ENCODE measurements at places on chromosomes 7 and 10. TPM values are rescaled to one million over a fixed set of nuclear protein-coding genes. Genes with fewer than 3 reads are reported as not detected.
A peak's percentile ranks its signal among the peaks of the same experiment; 100 is the strongest.

- no peak for DNase-seq
Observed at GRCh38 chr7:131040467-131040932, 287.2 kb upstream of the MKLN1 start.

GRCh38 chr10:86083664-86084175 lies 282.9 kb downstream of the GRID1 start:
- no peak for DNase-seq

Gene BAMBI
- 8.7 TPM for total RNA-seq

DNA sequence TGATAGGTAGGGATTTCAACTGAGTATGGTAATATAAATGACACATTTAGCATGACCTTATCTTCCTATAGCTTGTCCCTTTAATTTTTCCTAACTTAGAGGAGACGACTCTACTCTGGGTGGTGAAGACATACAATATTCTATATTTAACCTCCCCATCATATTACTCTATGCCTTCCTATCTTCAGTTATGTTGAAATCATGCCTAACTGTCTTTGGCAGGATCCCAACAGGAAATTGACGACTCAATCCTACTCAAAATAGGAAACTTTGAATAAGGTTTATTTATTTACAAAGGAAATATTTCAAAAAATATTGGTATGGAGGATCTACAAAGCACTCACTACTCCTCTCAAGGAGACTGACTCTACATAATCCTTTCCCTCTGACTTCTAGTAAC lies 24.1 kb upstream of the SEMA3A start:
- DNase-seq = no peak

DNA sequence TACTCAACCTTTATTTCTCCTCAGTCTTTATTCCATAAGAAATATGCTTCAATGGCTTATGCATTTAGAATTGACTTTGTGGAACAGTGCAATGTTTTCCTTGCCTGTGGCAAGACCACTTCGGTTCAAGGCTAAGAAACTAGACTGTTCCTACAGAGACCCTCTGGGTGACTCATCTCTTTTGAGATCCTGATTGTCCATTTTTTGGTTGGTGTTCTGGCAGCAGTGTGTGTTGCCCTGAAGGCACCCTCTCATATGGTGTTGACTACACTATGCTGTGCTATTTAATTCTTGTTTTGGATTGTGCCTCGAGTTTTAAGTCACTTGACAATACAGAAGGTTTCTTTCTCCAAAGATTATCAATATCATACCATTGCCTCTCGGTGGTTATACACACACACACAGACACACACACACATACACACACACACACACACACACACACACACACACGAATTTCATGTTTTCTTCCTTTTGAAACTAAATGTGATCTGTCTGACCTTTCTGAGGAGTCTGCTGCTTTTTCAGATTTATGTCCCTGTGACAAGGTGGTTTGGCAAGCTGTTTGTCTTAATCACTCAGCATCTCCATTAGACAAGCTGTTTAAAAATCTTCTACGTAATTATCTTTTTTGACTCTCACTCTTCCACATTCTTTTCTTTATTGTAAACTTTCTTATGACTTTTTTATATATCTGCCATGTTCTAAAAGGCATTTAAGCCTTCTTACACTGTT lies 187.2 kb downstream of the VTI1A start:
- DNase-seq = no peak

- no peak for DNase-seq
Observed at GRCh38 chr10:51137756-51138529, 63.7 kb downstream of the PRKG1 start.

DNA sequence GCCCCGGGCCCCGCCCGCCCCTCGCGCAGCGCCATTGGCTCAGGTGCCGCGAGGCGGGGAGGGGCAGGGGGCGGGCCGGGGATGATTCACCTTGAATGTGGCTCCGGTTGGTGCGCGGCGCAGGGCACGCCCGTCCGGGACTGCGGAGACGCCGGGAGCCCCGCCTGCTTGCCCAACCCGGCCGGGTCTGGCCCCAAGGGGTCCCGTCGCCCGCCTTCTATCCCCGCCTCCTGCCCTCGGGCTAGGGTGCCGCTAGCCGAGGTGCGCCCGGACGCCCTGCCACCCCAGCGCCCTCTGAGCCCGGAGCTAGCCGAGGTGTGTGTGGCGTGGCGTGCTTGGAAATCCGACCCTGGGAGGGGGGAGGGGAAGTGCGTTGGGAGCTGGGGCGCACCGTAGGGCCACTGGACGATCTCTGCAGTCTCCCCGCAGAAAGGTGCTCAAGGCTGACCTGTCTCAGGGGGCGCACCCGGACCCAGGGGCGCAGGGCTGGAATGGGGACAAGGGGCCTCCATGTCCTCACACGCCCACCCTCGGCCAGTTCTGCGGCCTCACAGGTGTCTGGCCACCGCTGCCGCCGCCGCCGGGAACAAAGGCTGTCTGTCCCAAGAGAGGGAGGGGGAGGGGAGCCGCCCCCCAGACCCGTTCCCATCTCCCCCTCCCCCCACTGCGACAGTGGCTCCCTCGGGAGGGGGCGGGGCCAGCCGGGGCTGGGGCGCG lies 168.9 kb downstream of the NRF1 start:
- DNase-seq = peak; percentile 65

GRCh38 chr7:158749396-158749795 lies 44.8 kb upstream of the NCAPG2 start:
- DNase-seq = no peak

Gene ACTL6B
- not detected for total RNA-seq

DNA sequence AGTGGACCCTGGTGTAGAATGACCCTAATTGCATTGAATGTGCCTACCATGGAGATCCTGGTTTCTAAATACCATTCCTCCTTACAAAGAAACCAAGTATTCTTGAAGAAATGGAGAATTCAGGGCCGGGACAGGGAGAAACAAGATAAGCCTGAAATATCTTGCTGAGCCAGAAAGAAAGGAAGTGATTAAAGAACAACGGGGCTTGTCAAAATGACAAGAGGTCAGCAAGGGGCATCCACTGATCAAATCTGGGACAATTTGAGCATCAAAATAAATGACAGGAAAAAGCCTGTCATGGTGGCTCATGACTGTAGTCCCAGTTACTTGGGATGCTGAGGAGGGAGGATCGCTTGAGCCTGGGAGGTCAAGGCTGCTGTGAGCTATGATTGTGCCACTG lies 8.1 kb downstream of the ABHD11 start:
- DNase-seq = no peak

Gene MLXIPL
- total RNA-seq = 157 TPM

GRCh38 chr7:102841290-102841689 lies 71.5 kb upstream of the LRRC17 start:
- no peak for DNase-seq

DNA sequence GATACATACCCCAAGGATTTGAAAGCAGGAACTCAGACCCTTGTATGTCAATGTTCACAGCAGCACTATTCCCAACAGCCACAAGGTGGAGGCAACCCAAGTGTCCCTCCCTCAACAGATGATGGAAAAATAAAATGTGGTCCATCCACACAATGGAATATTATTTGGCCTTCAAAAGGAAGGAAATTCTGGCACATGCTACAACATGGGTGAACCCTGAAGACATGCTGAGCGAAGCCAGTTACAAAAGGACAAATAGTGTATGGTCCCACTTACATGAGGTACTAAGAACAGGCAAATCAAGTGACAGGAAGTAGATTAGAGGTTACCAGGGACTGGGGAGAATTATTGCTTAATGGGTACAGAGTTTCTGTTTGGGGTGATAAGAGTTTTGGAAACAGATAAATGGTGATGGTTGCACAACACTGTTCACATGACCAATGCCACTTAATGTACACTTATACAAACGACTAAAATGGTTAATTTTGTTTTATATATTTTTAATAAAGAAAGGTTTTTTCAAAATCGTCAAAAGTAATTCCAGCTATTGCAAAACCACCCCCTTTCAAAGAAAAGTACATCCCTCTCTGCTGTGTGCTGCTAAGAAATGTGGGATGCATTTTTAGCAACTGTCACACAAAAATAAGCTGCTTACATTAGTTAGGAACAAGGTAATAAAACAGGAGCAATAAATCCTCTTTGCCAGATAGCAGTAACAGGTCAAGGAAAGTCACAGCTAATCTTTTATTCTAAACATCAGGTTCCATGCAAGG lies 85.7 kb downstream of the GRB10 start:
- no peak for DNase-seq

Gene CNTNAP2
- 4.0 TPM for total RNA-seq

GRCh38 chr10:58642283-58642682 lies 129.6 kb downstream of the BICC1 start:
- DNase-seq = no peak

Gene TMEM270
- total RNA-seq = not detected

GRCh38 chr10:58806323-58806722 lies 293.7 kb downstream of the BICC1 start:
- no peak for DNase-seq

Gene A1CF
- 204 TPM for total RNA-seq

GRCh38 chr7:132977234-132977633 lies 104.7 kb downstream of the CHCHD3 start:
- no peak for DNase-seq

All from right lobe of liver (tissue), 6 donors.